CD14-positive monocyte (primary cell): ENCODE measurements at places on chromosomes 4 and X.

DNA sequence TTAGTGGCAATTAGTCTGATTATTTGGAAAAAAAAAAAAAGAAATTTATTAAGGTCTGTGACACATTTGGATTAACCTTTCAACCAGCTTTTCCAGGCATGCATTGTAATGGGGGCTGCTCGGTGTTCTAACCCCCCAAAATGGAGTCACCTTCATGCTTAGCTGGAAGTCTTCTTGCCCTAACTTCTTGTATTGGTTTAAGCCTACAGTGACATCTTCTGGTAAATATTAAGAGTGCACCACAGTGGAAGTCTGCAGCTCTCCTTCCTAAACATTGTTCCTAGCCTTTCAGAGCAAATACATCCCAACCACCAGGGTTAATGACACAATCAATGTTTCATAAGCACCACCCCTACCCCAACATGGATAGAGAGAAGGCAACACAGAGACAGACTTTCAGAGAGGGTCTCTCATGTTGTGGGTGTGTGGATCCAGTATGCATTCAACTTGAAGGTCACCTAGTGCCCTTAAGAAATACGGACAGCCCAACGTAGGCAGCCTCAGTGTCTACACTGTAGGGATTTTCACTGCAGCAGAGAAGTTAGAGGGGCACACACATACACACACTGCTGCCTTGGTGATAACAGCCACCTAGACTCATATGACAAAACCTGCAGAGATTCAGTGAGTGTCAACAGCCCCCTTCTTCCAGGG lies 142.9 kb upstream of the MBNL3 start:
- no peak overlapping the region for H3K4me3 ChIP-seq
- no peaks in the 10 kb centered on the region for H3K4me1 ChIP-seq
- peaks cover 6% of the 10 kb centered on the region for H3K27me3 ChIP-seq
- no peaks in the 10 kb centered on the region for H3K36me3 ChIP-seq

- H3K4me3 ChIP-seq, result no peak overlapping the region
- H3K27ac ChIP-seq, result no peak overlapping the region
- no peaks in the 10 kb centered on the region for H3K36me3 ChIP-seq
- no peaks in the 10 kb centered on the region for H3K4me1 ChIP-seq
- DNase-seq, result no peak
Measured at GRCh38 chr4:72016011-72016410, 15.8 kb upstream of the NPFFR2 start.

GRCh38 chr4:150867148-150867547 lies 147.9 kb downstream of the LRBA start:
- no peak overlapping the region for H3K4me3 ChIP-seq
- no peaks in the 10 kb centered on the region for H3K36me3 ChIP-seq
- H3K27ac ChIP-seq, result no peak overlapping the region
- H3K27me3 ChIP-seq, result no peaks in the 10 kb centered on the region
- H3K4me1 ChIP-seq, result no peaks in the 10 kb centered on the region

DNA sequence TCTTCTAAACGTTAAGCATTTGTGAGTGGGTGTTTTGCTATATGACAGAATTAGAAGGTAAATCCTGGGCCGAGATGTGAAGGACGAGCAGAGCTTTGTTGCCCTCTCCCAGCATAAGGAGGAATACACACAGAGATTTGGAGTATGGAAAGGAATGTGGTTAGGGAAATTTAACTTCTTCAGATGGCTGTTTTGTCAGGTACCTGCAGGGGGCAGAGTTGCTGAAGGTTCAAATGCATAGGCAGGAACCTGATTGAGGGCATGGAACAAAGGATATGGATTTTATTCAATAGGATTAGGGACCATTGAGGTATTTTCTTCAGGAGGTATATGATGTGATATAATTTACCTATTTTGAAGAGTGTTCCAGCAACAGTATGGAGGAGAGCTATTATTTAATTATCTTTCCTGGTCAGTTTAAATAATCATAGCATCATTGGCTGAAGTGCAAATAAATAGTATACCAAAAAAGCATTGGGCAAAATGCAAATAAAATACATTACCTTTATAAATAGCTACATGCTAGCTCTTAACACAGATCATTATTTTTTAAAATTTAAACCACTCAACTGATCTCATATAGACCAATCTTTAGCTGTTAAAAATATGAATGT lies 143.6 kb downstream of the SLIT2 start:
- no peaks in the 10 kb centered on the region for H3K36me3 ChIP-seq
- H3K27ac ChIP-seq, result no peak overlapping the region
- H3K4me1 ChIP-seq, result no peaks in the 10 kb centered on the region
- no peaks in the 10 kb centered on the region for H3K27me3 ChIP-seq

GRCh38 chr4:185682236-185682635 lies 129.8 kb downstream of the SORBS2 start:
- no peaks in the 10 kb centered on the region for H3K4me1 ChIP-seq
- no peaks in the 10 kb centered on the region for H3K36me3 ChIP-seq
- peaks cover 3% of the 10 kb centered on the region for H3K27me3 ChIP-seq
- no peak overlapping the region for H3K4me3 ChIP-seq
- H3K27ac ChIP-seq, result no peak overlapping the region

DNA sequence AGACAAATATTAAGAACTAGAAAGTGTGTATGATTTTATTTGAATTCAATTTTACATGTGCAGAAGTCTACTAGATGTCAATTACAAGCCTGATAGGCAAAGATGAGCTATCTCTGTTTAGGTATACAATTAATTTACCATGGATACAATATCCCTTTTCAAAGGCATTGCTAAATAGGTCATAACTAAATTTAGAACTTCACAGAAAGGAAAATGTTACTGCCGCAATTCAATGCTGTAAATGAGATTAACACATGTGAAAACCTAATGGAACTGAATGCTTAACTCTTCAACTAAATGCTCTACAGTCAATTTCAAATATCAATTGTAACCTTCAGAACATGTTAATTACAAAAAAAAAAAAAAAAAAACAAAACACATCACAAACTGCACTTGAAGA lies 14.6 kb downstream of the RAP2C start:
- H3K4me1 ChIP-seq, result peaks cover under 1% of the 10 kb centered on the region
- peaks cover 3% of the 10 kb centered on the region for H3K27me3 ChIP-seq
- no peak for DNase-seq
- no peak overlapping the region for H3K27ac ChIP-seq
- H3K4me3 ChIP-seq, result no peak overlapping the region
- H3K36me3 ChIP-seq, result peaks cover 47% of the 10 kb centered on the region

- DNase-seq, result peak; percentile 37
- peaks cover 20% of the 10 kb centered on the region for H3K36me3 ChIP-seq
- no peaks in the 10 kb centered on the region for H3K27me3 ChIP-seq
- no peak overlapping the region for H3K27ac ChIP-seq
- H3K4me3 ChIP-seq, result peak overlapping the region; percentile 85
Measured at GRCh38 chr4:143186212-143186611, 1.5 kb downstream of the USP38 start.

DNA sequence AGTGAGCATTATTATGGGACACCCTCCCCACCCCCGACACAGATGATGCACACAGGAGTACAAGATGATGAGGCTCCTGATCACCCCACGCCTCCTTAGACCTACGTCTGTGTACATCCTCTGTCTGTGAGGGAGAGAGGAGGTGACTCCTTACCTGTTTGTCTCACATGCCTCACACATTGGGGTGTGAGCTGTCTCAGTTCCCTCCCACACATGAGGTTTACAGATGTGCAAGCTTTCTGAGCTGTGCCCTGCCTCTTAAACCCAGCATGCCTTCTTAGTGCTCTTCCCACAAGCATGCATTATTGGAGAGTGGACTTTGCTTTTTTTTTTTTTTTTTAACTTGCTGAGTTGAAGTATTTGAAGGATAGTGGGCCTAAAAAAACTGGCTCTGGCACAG lies 76.7 kb downstream of the CLCN5 start:
- no peak for DNase-seq
- no peaks in the 10 kb centered on the region for H3K27me3 ChIP-seq
- no peak overlapping the region for H3K4me3 ChIP-seq
- no peaks in the 10 kb centered on the region for H3K36me3 ChIP-seq

DNA sequence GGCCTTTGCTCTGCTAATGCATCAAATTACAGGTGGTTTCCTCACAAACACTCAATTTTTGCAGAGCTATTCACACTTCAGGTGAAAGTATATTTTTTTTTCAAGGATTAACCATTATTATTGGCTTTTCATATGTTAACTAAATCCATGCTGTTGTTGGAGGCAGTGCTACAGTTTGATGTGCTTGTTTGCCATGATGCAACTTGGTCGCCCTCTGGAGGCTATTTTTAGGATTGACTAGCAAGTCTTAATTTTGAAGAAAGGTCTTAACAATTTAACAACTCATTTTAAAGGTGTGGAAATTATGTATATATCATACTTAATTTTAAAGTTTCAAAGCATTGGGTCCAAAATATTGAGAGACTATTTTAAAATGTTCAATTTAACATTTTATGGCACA lies 168.8 kb upstream of the FAM47A start:
- H3K4me1 ChIP-seq, result no peaks in the 10 kb centered on the region
- no peak for DNase-seq
- no peak overlapping the region for H3K4me3 ChIP-seq
- no peaks in the 10 kb centered on the region for H3K27me3 ChIP-seq
- H3K36me3 ChIP-seq, result no peaks in the 10 kb centered on the region
- H3K27ac ChIP-seq, result no peak overlapping the region

GRCh38 chrX:30762755-30763154 lies 109.5 kb downstream of the GK start:
- H3K4me3 ChIP-seq, result no peak overlapping the region
- no peaks in the 10 kb centered on the region for H3K36me3 ChIP-seq
- no peak for DNase-seq
- H3K4me1 ChIP-seq, result no peaks in the 10 kb centered on the region
- H3K27ac ChIP-seq, result no peak overlapping the region
